Activated CD4-positive, alpha-beta T cell treated with anti-CD3 and anti-CD28 coated beads, Interleukin-2, amount 50 U/mL, for 1 hour (primary cell): ENCODE measurements at places on chromosomes 3 and 15.

- DNase-seq: no peak
Observed at GRCh38 chr15:90618330-90619125, 88.8 kb downstream of the CRTC3 start.

GRCh38 chr15:59437817-59438624 lies at the start of gene FAM81A:
Gene FAM81A, plus strand, starts transcription at chr15:59438186. Its CDS starts 20,441 bp downstream, at chr15:59458627.
- DNase-seq: peak; percentile 18

- no peak for DNase-seq
Observed at GRCh38 chr3:39079530-39079929, 27.7 kb downstream of the WDR48 start.

DNA sequence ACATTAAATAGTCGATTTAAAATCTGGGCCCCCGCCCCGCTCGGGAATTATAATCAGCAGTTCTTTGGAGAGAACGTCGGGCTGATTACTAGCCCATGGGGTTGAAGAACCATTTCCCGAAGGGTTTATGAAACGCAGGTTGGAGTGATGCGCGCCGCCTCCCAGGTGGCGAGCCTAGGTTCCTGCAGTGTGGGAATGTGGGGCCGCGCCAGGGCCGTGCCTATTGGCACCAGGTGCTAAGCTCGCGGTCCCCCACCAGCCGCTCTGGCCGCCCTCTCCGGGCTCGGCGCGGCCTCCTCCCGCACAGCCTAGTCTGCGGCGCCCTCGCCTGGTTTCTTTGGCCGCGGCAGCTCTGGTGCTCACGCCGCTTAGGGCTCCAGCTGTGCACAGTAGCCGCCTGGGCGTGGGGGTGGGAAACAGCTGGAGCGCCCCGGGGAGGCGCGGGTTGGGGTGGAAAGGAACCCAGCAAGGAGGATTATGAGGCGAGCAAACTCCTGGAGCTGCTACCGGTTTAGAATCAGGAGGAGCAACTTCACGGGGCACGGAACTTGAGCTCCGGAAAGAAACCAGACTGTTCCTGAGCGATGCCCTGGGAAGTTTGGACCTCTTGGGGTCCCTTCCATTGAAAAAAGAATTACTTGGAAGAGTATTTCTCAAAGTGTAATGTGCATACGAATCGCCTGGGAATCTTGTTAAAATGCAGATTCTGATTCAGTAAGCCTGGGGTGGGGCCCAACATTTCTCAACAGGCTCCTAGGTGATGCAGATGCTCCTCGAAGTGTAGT lies 5.6 kb upstream of the MECOM start:
- DNase-seq: no peak

DNA sequence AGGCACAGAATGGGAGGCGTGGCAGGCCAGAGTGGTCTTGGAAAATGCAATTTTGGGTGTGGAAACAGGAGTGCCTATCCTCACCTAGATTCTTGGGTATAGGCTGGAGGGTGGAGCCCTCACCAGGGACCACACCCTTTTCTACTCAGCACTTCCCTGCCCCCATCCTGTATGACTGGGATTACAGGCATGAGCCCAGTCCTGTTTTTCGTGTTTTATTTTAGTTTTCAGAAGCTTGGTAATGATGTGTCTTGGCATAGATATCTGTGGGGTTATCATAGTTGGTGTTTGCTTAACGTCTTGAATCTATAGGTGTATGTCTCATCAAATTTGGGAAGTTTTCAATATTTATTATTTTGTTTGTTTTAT lies 248.7 kb upstream of the CBLB start:
- no peak for DNase-seq

DNA sequence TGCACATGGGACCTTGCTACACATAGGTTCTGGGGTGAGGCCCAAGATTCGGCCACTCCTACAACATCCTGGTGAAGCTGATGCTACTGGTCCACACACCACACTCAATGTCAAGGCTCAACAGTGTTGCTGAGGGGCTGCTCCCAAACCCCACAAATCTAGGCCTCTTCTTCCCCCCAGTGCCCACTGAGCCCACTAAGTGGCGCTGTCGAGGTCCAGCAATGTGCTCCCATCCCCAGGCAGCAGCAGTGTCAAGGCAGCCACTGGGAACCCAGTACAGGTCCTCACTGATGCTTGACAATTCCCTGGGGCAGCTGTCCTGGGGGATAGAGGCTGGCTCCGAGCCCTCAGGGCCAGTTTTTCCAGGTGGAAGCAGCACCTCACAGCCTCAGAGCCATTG lies 21.5 kb downstream of the SCN5A start:
- no peak for DNase-seq

GRCh38 chr15:92981333-92981732 lies 81.2 kb downstream of the CHD2 start:
- DNase-seq: no peak

GRCh38 chr3:98343647-98344507 lies 9.8 kb upstream of the OR5K4 start:
- DNase-seq: peak; percentile 9

- peak; percentile 53 for DNase-seq
Observed at GRCh38 chr15:90001683-90002427, 731 bp downstream of the ZNF710 start.

DNA sequence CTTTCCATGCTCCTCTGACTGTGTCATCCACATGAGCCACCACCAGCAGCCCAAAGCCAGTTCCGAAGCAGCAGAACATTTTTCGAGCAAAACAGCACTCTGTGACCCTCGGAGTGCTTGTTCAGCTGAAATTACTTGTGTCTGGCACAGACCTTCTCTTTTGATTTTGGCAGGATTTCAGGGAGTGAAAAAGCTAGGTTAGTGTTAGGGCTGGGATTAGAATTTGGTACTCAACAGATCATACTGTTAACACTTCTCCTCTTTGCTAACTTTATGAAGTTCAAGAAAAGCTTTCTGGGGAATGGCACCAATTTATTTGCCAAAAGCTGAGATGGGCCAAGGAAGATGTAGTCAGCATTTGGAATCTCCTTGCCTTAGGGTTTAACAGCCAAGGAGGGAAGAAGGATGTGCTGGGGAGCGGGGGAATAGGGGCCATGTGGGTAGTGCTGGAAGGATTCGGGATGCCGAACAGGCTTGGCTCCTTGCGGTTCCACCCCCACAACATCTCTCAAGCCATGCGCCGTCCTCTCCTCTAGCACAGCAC lies 55.1 kb upstream of the TRA2B start:
- no peak for DNase-seq

DNA sequence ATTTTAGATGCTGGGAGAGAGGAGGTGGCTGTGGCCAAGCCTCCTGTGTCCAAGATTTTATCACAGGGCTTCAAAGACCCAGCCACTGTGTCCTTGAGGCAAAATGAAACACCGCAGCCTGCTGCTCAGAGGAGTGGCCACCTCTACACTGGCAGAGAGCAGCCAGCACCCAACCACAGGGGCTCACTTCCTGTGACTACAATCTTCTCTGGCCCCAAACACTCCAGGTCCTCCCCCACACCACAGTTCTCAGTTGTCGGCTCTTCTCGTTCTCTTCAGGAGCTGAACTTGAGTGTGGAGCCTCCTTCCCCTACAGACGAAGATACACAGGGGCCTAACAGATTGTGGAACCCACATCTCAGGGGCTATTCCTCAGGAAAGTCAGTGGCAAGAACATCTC lies 45.6 kb downstream of the CDAN1 start:
- DNase-seq: no peak

DNA sequence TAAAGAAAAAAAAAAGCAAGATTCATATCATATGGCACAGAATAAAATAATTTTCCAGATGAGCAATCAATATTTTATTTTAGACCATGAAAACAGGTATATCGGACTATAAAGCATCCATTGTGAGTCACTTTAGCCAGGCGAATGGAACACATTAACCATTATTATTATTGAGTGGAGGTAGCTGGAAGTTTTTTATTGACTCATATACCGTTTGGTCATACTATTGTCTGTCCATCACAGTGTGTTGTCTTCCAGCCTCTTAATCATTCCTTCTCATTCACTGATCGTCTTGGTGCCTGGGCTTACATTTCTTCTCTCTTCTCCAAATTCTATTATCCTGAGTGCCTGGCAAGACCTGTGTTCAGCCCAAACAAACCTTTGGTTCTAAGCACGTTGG lies 634.8 kb downstream of the MECOM start:
- DNase-seq: no peak

- DNase-seq: no peak
Observed at GRCh38 chr15:63250312-63250965, 27.0 kb upstream of the APH1B start.

GRCh38 chr3:103977417-103977816 lies 1389.3 kb upstream of the ALCAM start:
- DNase-seq: no peak

DNA sequence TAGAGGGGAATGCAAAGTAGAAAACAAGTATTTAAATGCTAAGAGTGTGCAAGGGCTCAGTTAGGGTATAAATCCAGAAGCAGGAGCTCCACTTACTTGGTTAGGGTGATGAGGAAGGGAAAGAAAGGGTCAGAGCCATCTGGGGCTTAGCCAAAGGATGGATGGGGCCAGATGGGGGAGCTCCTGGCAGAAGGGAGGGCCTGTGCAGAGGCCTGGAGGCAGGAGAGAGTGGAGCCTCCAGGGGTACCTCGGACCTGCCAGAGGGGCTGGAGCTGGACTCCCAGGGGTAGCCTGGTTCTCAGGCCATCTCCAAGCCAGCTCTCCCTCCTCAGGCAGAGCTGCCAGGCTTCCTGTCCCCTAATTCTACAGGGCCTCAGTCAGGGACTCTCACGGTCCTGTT lies 506.3 kb downstream of the SHQ1 start:
- no peak for DNase-seq

- no peak for DNase-seq
Observed at GRCh38 chr3:99741588-99741987, 76.1 kb upstream of the CMSS1 start.
